Fibroblast of skin of left biceps (primary cell): ENCODE measurements at places on chromosomes 12 and 14.

GRCh38 chr12:3622822-3623690 is 129.9 kb downstream of the CRACR2A start:
- no peak for DNase-seq

GRCh38 chr12:118534003-118534402 is 157.6 kb downstream of the SUDS3 start:
- no peak for DNase-seq

- DNase-seq = no peak
Measured at GRCh38 chr14:29953501-29953900, 25.9 kb upstream of the PRKD1 start.

DNA sequence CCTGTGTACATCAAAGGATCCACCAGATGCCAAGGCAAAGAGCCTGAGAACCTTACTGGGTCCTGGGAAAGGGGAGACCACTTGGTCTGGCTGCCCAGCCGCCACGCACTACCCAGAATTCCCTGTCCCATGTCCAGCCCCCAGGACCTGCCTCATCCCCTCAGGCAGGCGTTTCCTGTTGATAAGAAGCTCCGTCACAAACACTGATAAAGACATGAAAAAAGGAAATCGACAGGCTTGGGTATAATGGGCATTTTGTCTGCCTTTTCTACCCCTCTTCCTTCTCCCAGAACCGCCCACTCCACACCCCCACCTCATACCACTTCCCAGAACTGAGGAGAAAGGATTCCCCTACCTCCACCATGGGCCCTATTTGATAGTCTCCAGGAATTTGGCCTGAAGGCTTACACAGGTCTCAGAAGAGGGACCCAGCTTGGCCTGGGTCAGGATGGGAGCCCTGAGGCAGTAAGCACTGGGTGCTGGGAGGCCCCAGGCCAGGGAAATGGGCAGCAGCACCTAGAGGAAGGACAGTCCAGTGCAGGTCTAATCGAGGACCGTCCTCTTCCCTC is 18.8 kb downstream of the ACVRL1 start:
- no peak for DNase-seq

GRCh38 chr14:74882103-74882920 is 596 bp downstream of the DLST start:
- no peak for DNase-seq

DNA sequence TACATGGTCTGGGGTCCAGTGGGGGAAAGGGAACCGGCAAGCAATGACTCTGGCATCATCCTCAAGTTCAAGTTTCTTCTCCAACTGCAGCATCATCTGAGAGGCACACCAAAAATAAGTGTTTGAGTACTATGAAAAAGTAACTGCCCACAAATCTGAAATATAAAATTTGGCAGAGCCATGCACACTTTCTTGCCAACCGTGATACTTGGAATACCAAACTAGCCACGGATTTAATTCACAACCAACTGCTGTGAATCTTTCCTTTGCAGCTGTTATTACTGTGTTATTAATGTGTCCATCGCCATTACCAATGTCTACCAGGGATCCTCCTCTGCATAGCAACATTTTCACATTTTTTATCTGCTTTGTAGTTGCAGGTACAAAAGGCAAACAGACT is 74.6 kb downstream of the GXYLT1 start:
- DNase-seq = no peak

DNA sequence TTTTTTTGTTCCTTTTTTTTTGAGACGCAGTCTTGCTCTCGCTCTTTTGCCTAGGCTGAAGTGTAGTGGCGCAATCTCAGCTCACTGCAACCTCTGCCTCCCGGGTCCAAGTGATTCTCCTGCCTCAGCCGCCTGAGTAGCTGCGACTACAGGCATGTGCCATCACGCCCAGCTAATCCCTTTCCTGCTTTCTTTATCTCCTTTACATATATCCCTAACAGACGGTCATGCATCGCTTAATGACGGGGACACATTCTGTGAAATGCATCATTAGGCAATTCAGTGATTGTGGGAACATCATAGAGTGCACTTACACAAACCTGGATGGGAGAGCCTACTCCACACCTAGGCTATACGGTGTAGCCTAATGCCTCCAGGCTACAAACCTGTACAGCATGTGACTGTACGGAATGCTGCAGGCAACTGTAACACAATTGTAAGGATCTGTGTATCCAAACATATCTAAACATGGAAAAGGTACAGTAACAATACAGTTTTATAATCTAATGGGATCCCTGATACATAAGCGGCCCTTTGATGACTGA is 32.8 kb downstream of the NOS1 start:
- no peak for DNase-seq

DNA sequence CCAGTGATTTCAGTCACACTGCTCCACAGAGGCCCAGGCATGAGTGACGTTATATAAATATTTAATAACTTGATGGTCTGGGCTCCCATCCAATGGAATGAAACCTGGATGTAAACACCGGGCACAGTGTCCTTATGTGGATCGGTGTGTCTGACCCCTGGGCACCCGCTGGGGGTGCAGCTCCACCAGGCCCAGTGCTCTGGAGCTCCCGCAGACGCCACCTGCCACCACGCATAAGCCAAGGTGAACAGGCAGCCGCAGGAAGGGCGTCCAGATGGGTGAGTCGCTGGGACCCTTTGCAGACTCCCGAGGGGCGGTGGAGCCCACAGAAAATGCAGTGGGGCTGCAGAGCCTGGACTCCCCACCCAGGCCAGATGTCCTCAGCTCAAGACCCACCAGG is 121.6 kb downstream of the SCARB1 start:
- DNase-seq = no peak

DNA sequence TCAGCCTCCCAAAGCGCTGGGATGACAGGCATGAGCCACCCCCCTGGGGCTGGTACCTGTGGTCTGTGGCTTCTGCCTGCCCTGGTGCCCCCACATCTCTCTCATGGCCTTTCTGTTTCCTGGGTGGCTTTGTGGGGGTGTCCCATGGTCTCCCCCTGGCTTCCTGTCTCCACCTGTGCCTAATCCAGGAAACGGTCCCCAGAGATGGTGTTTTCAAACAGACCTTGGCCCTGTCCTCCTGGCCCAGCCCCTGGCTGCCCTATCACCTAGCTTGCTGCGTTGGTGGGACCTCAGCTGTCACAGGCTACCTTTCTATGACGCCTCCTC is 18.1 kb downstream of the MEG3 start:
- no peak for DNase-seq

GRCh38 chr12:79534029-79534867 is 156.5 kb downstream of the PAWR start:
- no peak for DNase-seq
